ENCODE measurements at places on chromosomes 7 and 10.

DNA sequence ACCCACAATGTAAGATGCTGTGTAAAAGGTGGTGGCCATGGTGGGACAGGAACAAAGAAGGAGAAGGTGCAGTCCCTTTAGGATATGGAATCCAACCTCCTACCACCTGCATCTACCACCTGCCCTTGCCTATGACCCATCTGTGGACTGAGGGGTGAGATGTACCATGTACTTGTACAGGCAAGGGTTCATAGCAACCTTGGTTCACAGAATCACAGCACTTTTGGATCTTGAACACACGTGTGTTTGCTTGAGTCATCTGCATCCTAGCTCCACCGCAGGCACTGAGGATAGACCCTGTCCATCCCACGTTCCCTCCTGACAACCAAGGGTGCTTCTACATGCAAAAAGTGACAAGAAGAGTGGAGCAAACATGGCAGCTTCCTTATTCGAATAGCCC, 162.3 kb downstream of the GFRA1 start:
- DNase-seq = no peak

GRCh38 chr7:80608336-80608735, 30.1 kb upstream of the CD36 start:
- DNase-seq = no peak

- peak; percentile 51 for DNase-seq
These were observed 677 bp downstream of the TSPAN14 start for GRCh38 chr10:80454513-80455460.

GRCh38 chr7:157465891-157466866, 129.4 kb downstream of the DNAJB6 start:
- DNase-seq = no peak

GRCh38 chr10:89861584-89862301, 160.4 kb downstream of the KIF20B start:
- DNase-seq = peak; percentile 77

- no peak for DNase-seq
These were observed 111.7 kb downstream of the UNCX start for GRCh38 chr7:1344421-1344820.

GRCh38 chr10:6062101-6062771, at the start of gene IL2RA:
TSS of gene IL2RA (minus strand) at chr10:6062367. CDS start at chr10:6062151, 216 bp downstream.
- no peak for DNase-seq

DNA sequence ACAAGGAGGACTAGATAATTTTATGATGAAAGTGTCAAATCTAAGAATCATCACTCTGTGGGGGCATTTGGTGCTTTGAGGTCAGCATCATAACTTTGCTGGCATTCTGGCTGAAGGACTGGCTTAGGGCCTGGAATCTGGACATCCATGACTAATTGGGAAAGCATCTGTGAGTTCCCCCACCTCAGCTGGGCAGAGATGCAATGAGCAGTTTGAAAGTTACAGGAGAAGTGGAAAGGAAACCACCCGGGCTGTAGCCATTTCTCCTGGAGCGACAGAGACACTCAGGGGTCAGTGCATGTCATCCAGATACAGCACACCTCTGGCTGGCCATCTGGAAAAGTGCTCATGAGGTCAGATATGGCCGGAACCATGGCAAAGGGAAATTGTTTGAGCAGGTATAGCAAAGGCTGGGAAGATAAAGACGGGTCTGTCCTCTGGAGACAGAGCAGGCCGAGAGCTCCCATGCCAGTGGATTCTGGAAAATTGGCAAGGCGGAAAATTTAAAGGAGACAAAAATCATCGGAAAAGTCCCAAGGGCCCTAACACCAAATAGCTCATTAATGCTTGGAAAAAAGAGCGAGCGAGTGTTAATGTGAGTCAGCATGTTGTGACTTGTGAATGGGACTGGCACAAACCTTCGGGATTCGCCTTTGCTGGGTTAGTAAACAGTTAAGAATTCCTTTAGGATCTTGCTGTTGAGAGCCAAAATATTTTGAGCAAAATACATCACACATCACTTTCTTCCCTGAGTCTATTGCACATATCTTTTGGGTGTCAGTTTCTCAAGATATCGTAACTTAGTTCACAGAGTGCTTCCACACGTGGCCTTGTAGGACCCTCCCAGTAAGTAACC, 188.4 kb upstream of the AGK start:
- DNase-seq = no peak

- no peak for DNase-seq
These were observed 15.9 kb downstream of the AQP1 start for GRCh38 chr7:30927559-30927958.

- no peak for DNase-seq
These were observed 218.6 kb upstream of the TAC1 start for GRCh38 chr7:97513326-97513725.

DNA sequence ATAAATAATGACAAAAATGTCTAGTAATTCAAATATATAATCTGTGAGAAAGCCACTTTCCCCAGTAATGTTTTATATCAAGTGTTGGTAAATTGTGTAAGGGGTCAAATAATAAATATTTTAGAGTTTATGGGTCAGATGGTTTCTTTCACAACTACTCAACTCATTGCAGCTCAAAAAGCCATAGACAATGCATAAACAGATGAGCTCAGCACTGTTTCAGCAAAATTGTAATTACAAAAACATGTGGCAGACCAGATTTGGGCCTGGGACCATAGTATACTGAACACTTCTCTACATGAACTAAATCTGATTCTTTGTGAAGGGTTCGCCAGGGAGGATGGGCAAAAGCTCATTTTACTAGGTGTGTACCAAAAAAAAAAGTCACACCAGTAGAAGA, 460.8 kb downstream of the NRG3 start:
- DNase-seq = no peak

DNA sequence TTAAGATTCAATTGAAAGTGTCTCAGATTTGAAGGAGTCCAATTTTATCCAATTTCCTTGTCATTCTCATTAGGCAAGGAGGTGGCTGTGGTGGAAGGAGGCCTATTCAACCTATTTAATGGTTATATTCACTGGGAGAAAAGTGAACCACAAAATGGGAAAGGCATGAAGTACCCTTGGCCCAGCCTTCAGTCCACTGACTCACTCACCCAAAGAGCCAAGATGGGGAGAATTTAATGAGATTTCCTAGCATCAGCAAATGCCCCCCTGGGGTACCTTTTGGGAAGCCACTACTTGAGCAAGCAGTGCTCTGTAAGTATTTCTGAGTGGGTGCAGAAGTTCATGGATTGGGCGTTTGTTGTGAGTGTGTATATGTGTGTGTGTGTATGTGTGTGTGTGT, 144.1 kb downstream of the NRP1 start:
- no peak for DNase-seq

DNA sequence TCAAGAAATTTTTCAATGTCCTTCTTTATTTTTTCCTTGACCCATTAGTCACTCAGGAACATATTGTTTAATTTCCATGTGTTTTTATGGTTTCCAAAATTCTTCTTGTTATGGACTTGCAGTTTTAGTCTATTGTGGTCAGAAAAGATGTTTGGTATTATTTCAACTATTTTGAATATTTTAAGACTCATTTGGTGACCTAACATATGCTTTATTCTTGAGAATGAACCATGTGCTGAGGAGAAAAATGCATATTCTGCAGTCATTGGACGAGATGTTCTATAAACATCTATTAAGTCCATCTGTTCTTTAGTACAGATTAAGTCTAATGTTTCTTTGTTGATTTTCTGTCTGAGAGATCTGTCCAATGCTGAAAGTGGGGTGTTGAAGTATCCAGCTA, 42.3 kb upstream of the MDFIC start:
- no peak for DNase-seq

DNA sequence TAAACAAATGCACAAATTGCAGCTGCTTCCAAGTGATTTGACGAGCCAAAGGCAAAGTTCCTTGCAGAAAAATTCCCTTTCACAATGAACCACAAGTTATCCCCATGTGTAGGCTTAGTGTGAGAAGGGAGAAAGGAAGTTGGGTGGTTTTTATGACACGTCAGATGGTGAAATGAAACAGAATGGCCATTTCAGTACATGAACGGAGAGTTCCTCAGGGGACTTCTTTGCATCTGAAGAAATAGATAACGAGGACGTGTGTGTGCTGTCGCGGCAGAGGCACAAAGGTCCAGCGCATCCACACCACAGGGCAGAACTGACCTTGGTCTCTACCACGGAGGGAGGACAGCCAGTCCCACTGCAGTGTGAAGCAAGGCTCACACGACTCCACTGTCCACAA, 135.9 kb downstream of the PAXIP1 start:
- DNase-seq = no peak

DNA sequence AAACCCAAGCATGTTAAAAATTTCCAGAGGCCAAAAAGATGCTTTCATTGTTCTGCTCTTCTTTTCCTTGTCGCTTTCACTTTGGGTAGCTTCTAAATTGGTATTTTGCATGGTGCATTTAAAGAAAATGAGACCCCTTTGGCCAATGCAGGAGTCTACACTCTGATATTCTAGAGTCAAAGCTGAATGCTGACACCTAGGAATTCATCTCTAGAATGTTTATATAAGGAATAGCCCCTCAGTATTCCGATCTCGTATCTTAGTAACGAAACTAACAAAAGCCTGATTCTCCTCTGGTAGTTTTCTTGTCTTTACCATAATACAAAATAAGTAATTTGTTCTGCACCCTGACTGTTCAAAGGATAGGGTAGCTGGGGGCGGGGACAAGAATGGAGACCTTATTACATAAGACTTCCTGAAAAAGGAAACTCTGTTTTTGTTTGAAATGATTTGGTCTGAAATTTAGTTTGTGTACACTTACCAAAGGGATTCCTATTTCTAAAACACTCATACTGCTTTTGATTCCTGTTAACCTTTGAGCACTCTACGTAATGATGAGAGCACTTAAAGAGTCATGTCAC, 17.1 kb downstream of the IKZF1 start:
- DNase-seq = no peak

DNA sequence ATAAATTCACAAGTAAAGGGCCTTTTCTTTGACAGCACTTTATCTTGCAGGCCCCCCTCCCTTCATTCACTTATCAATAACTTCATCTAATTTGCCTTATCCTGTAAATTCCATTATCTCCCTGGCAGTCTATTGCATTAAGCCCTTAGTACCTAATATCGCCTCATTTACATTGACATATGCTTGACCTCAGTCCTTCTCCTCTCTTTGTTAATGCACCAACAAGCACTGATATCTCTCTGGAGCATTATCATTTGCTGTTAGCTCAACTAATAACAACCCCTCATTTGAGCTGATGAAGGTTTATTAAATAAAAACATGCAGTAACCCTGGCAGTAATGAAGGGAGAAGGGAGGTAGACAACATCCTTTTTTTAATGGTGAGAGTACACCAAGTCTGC, 46.8 kb downstream of the EXOC4 start:
- peak; percentile 73 for DNase-seq

- no peak for DNase-seq
These were observed 75.7 kb downstream of the CHST15 start for GRCh38 chr10:124017729-124018128.

DNA sequence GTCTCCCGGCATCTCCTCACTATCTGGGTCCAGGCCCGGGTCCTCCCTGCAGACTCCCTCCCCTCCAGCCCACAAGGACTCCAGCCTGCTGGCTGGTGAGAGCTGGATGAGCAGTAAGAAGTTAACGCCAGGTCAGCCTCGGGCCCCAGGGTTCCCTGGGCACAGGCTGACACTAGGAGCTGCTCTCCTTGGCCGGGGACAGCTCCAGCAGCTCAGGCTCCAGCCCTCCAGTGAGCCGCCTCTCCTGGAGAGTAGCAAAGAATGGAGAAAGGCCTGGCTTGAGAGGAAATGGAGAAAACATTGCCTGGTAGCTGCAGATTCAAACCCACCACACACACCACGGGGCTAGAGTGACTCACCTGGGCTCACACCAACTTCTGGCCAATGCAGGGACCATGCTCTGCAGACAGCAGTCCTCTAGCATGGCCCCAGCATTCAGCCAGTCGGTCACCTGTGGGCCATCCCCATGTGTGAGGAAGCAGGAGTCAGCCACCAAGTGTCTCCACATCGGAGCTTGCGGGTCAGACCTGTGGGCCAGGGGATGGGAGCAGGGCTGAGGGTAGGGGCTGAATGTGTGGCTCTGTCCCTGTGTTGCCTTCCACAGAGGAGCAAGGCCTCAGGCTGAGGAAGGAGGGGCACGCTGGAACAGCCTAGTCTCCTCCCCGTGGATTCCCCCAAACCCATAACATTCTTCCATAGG, 6.5 kb downstream of the SAP25 start:
- DNase-seq = no peak

GRCh38 chr7:333393-333764, 43.4 kb downstream of the FOXL3 start:
- DNase-seq = no peak

DNA sequence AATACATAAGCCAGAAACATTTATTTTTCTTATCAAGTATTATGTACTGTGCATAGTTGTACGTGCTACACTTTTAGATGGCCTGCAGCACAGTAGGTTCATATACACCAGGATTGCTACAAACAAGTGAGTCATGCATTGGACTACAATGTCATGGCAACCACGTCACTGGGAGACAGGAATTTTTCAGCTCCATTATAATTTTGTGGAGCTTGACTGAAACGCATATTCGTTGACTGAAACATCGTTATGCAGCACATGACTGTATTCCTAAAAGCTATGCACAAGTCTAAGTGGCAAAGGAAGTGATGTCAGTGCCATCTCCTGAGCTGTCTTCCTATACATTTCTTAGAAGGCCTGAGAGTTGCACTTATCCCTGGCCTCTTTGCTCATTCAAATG, 871.8 kb downstream of the IPMK start:
- no peak for DNase-seq

- no peak for DNase-seq
These were observed 118.1 kb downstream of the GNAT3 start for GRCh38 chr7:80393786-80394185.

- no peak for DNase-seq
These were observed 12.6 kb downstream of the CPA4 start for GRCh38 chr7:130305433-130306042.

GRCh38 chr7:39745320-39745719, 121.9 kb downstream of the RALA start:
- DNase-seq = no peak

GRCh38 chr10:102834143-102834542, 3.1 kb downstream of the CYP17A1 start:
- DNase-seq = peak; percentile 25

DNA sequence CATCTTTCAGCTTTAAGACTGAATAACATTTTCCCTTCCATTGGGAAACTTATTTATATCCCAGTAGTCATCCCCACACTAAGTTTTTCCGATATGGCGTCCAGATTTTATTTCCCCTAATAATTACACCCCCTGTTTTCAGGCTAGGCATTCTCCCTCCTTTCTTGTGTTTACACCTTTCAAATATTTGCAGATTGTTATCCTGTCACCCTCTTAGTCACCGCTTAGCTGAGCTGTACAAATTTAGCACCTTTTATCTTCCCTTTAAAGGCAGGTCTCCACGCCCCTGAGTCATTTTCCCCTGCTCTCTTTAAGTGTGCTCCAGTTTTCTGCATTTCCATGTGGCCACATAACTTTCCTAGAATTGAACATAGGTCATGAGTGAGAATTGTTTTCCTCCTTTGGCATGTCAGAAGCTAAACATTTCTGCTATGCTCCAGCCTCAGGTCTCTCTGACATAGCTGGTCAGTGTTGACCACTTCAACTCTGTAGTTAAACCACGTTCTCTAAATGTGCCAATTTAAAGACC, 47.4 kb downstream of the LRRC4 start:
- DNase-seq = no peak

GRCh38 chr7:57354195-57354594, 95.8 kb upstream of the ZNF716 start:
- no peak for DNase-seq

- DNase-seq = no peak
These were observed 350.3 kb downstream of the GALNT17 start for GRCh38 chr7:71482284-71482683.

GRCh38 chr10:124691002-124691401, 53.2 kb downstream of the FAM53B start:
- no peak for DNase-seq

GRCh38 chr7:133303931-133304330, 51.1 kb downstream of the EXOC4 start:
- no peak for DNase-seq

- no peak for DNase-seq
These were observed 1255.3 kb upstream of the LRRN3 start for GRCh38 chr7:109835577-109835976.

All from NCI-H82 (cell line).